ENCODE measurements at places on chromosomes 1 and 21. TPM values are rescaled to one million over a fixed set of nuclear protein-coding genes. Genes with fewer than 3 reads are reported as not detected.

GNAI3 gene
- total RNA-seq = 6.8 TPM

TAS1R2 gene
- total RNA-seq = not detected

SASS6 gene
- 10.5 TPM for total RNA-seq

KRTAP12-2 gene
- total RNA-seq = not detected

SLC25A33 gene
- 8.9 TPM for total RNA-seq

WASF2 gene
- 21.6 TPM for total RNA-seq

FOXO6 gene
- total RNA-seq = 0.45 TPM

OVAAL gene
- not detected for total RNA-seq

ZSCAN20 gene
- total RNA-seq = 3.6 TPM

RPTN gene
- not detected for total RNA-seq

SERPINC1 gene
- total RNA-seq = not detected

IL20 gene
- total RNA-seq = not detected

Data from A375 (cell line).